Stimulated activated CD8-positive, alpha-beta memory T cell treated with anti-CD3 and anti-CD28 coated beads, Interleukin-4, amount 100 ng/mL, for 1 hour (primary cell): ENCODE measurements at places on chromosomes 2 and 18.

DNA sequence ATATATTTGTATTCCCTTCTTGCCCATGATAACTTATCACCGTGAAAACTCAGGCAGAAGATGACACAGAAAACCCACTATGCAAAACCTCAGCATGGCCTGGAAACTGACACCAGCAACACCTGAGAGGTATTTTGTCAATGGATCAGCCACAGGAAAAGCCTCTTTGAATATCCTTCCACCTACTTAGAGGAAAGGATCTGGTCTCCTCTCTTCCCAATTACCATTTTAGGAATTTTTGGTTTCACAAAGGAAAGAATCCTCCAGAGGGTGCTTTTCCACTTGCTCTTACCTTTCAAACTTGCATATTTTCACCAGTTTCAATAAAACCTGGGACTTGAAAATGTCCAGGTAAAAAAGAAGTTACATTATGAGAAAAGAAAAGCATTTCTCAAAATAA is 20.0 kb upstream of the MEIS1 start:
- no peak for DNase-seq

- no peak for DNase-seq
Observed at GRCh38 chr18:49274188-49274714, 186.2 kb downstream of the DYM start.

GRCh38 chr2:42133771-42134195 is 35.4 kb upstream of the EML4 start:
- no peak for DNase-seq

GRCh38 chr2:36824273-36824672 is 127.8 kb downstream of the VIT start:
- no peak for DNase-seq

DNA sequence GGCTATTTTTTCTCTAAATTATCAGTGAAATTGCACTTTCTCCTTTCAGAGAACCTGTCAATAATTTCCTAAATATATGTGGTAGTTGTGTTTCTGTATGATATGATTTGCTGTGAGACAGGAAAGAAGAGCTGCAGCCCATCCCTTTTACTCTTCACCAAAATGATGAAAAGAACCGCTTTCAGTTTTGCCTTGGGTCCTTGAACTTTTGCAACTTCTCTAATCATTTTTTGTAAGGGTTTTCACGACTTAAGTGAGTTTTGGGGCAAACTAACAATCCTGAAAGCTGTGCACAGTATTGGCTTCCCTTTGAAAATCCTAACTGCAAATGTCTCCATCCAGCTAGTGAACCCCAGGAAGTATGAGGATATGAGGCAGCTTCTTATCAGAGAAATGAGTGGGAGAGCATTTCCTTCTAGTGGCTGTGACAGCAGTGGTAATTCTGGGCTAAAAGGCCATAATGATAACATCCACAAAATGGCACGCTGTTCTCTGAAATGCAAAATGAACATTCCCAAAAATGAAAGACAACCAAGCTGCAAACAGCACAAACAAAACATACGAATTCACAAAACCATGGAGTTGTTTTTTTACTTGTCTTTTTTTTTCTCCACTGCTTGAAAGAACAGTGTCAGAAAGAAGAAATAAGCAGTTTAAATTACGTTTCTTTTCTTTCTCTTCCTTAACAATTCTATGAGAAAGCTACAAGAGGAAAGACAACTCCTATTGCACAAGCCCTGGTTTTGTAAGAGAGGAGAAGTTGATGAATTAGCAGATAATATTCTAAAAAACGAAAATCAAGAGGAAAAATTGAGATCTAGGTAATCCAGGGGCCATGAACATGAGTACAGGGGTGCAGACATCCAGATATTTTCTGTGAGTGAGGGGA is 1291.6 kb upstream of the ZEB2 start:
- DNase-seq: no peak

DNA sequence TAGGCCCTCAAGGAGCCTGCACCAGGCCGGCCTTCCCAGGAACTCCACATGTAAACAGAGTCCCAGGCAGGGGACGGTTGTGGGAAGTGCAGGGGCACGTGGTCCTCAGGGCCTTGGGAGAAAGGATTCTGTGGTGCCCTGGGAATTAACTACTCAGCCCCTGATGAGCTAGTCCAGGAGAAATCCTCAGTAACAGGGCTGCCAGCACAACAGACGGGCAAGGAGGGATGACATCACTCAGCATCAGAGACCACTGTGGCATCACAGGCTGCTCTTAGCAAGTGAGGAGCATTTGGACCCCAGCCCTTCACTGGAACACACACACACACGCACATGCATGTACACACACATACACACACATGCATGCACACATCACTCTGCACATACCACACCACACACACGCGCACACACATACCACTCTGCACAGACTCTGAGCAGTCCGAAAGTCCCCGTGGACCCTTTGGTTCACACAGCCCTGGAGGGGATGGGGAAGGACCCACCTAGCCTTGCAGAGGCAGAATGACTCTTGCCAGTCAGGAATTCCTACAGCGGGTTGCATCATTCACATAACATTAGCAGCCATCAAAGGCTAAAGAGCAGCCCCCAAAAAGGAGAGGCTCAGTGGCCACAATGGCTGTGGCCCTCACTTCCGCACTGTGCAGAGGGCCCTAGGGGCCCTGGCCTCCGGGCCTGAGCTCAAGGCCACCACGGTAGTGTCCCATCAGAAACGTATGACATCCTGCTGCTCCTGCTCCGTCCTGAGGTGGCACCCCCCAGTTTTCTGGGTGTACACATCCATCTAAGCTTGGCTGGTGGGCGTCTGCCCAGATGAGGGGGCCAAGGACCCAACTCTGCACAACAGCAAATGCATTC is 1.9 kb upstream of the NMUR1 start:
- no peak for DNase-seq

DNA sequence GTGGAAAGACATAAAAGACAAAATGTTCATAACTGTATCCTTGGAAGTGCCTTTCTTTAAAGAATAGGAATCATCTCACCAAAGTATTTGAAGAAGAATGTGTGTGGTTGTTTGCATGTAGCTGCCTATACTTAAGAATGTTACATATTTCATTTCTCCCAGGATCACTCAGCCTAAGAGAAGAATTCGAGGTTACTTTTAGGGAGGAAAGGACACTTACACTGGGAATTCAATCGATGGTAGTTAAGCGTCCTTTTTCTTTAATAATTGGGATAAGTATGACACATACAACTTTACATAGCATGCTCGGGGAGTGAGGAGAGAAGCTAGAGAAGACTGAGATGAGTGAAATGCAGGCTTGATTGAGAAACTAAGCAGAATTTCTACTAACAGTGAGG is 22.0 kb upstream of the CYP1B1 start:
- no peak for DNase-seq

- DNase-seq: no peak
Observed at GRCh38 chr18:26654616-26655524, 106.5 kb upstream of the KCTD1 start.

- DNase-seq: no peak
Observed at GRCh38 chr2:4965556-4966320, 726.4 kb upstream of the SOX11 start.

GRCh38 chr18:70165936-70166335 is 39.6 kb downstream of the RTTN start:
- no peak for DNase-seq

GRCh38 chr18:78518805-78519204 is 460.8 kb upstream of the SALL3 start:
- no peak for DNase-seq

- DNase-seq: no peak
Observed at GRCh38 chr2:135451966-135452365, 79.1 kb downstream of the ZRANB3 start.

- DNase-seq: no peak
Observed at GRCh38 chr18:79926306-79926705, 25.1 kb downstream of the SLC66A2 start.

DNA sequence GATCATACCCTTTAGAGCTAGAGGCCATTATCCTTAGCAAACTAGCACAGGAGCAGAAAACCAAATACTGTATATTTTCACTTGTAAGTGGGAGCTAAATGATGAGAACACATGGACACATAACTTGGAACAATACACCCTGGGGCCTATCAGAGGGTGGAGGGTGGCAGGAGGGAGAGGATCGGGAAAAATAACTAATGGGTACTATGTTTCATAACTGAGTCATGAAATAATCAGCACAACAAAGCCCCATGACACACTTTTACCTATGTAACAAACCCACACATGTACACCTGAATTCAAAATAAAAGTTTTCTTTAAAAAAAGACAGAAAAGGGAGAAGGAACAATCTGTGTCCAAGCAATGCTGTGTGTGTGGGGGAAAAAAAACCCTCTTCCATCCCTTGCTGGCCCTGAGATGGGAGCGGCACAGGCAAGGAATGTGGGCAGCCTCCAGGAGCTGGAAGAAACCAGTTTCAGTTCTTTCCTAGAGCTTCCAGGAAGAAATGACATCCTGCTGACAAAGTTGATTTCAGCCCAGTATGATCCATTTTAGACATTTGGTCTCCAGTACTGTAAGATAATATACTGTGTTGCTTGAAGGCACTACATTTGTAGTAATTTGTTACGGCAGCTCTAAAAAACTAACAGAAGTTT is 458.7 kb upstream of the CNTNAP5 start:
- DNase-seq: no peak

GRCh38 chr18:8980496-8980895 is 122.0 kb upstream of the NDUFV2 start:
- DNase-seq: no peak

DNA sequence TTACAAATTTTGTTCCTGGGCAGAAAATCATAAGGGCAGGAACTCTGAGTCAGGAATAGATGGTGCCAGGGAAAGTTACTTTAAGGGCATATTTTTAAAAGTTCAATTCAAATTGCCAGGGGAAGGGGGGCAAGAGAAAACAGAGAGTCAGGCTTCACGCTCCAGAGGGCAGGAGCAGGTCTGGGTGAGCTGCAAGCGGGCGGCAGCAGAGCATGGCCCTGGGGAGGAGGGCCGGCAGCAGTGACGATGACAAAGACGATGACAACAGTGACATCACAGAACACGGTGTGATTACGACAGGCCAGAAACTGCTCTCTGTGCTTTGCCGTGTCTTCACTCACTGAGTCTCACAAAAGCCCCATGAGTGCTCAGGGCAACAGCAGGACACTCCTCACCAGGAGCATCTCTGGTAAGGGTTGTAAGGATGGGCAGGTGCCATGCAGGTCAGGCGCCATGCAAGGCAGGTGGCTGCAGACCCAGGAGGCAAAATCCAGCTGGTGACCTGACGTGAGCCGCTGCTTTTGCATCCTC is 23.3 kb downstream of the CHST10 start:
- DNase-seq: no peak

DNA sequence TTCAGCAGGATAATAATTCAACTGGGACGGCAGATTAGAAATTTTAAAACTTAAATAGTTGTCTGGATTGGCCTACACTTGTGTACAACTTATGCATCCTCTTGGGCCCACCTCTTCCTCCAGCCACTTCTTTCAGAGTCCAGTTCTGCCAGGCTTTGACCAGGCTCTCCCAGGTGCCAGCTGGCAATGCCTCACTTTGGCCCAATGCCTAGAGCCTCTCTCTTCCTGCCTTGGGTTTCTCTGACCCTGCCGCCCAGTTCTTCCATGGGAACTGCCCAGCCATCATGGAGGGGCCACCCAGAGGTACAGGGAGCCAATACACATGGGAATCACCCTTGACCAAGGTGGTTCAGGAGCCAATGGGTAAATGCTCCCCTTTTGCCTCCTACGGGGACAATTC is 135.5 kb downstream of the IRS1 start:
- DNase-seq: no peak

- no peak for DNase-seq
Observed at GRCh38 chr2:179180242-179180641, 84.4 kb downstream of the SESTD1 start.

GRCh38 chr2:56801770-56802169 is 618.0 kb downstream of the CCDC85A start:
- DNase-seq: no peak

DNA sequence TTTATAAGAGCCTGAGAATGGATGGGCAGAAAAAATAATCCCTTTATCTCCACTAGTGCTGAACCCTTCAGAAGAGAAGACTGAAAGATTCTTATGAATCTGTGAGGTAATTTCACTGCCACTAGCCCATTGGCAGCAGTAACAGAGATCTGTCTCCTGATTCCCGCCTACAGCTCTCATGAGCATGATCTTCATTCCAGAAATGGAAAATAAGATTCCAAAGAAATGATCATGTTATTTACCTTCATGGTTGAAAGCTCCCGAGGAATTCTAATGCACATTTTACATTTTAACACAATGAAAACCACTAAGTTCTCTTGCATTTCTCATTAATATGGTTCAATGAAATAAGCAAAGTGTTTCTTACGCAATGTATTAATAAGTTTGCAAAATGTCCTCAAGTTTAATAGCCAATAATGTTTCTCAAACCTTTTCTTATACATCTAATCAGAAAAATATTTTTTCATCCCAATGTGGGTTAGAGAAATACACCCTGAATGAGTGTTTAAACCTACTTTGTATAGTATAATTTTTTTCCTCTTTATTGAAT is 905.6 kb downstream of the TMEM182 start:
- DNase-seq: no peak

DNA sequence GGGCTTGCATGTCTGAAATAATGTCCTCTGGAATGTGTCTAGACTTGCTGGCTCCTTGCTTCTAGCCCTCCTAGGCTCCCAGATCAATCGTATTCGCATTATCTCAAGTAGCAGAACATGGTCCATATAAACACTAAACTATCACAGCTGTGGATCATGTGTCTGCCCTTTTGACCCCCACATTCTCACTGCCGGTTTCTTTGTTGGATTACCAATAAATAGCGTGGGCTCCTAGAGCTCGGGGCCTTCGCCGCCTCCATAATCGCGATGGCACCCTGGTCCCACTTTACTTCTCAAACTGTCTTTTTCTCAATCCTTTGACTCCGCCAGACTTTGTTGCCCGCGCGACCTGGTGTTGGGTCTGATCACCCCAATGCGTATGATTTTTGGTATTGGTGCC is 6.3 kb upstream of the SCYGR8 start:
- no peak for DNase-seq

DNA sequence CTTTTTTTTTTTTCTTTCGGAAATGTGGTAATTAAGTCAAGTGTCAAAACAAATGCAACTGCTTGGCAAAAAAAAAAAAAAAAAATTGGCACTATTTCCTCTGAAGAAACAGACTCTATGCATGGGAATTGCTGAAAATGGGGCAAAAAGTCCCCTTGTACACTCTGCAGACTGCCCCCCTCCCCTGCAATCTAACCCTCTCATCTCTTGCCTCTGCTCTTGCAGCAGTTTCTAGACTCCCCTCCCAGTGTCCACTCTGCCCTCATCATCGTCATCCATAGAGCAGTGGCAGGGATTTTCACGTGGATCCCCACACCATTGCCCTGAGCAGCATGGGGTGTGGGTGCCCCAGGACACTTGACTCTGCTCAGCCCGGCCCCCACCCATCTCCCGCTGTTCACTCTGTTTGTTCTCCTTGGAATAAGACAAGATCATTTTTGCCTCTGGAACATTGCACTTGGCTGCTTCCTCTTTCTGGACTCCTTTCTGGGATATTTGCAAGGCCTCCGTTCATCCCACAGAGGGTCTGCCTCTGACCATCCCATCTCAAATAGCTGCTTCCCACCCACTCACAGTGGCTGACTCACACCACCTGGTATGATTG is 213.9 kb downstream of the ACKR3 start:
- no peak for DNase-seq
